NCI-H524 (cell line): ENCODE measurements at places on chromosomes 2 and 18.

GRCh38 chr2:240781471-240782220, 38.4 kb downstream of the KIF1A start:
- no peak for DNase-seq

GRCh38 chr2:37143974-37144373, 12.8 kb downstream of the EIF2AK2 start:
- DNase-seq, result no peak

DNA sequence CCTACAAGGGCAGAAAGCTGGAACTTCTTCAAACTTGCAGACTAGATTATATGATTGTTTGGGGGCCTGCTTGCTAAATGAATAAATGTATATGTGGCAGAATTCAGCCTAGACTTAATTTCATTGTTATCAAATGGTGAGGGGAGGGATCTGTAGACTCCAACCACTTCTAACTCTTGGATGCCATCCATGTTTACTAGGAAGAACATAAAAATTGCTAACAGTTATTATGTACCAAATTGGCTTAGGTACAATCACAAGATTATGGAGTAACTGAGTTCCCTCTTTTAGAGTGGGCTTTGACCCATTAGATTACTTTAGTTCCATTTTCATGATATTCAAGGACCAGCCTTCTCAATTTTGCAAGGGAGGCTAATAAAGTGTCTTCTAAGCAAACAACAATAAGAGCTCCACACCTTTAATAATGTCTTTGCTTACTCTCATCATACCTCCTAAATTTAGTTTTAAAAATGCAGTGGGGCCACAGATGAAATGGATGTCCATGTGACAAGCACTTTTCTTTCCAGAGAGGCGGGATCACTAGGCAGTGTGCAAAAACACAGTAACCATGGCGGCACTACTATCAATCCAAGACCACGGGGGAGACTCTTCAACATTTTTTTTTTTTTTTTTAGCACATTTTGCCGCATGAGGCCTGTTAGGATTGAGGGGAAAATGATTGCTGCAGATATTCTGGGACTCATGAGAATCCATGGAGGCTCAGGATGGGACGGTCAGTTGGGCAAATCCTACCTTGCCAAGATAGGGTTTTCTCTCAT, 217.6 kb upstream of the SPRED2 start:
- DNase-seq, result no peak

DNA sequence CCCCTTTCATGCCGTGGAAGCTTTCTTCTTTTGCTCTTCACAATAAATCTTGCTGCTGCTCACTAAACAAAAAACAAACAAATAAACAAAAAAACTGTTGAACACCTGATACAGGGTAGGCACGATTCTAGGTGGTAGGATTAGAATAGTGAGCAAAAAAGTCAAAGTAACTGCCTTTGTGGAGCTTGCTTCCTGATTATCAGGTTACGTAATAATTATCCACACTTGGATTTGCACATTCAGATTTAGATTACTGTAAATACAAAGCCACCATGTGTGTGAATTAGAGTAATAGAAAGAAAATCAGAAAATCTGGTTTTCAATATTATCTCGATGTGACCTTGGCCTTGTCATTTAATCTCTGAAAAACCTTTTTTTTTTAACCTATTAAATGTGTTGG, 307.1 kb downstream of the NRXN1 start:
- no peak for DNase-seq
